ENCODE measurements at places on chromosomes 7 and 10.

DNA sequence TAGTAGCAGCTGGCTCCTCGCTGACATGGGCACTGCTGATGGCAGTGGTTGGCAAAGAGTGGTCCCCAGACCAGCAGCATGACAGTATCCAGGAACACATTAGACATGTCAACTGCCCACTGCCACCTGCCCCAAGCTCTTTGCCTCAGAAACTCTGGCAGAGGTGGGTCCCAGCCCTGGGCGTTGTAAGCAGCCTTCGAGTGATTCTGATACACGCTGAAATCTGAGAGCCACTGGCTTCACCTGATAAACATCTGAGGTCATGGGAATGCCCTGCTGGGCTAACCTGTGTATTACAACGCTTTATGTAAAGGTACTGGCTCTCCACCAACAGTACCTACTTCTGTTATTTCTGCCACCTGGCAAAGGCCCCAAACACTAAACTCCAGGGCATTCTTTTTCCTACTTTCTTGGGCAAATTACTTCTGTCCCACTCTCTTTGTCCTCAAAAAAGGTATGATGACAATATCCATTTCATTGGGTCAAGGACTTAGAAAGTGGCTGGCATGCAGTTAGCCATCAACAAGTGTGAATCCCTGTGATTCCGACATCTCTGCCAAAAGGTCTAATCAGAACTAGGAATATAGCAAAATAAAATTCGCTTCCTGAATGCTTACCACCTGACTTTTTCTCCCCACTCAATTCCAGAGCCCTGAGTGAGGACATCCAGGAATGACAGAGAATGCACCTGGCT is 9.2 kb downstream of the SGMS1 start:
- DNase-seq: no peak

DNA sequence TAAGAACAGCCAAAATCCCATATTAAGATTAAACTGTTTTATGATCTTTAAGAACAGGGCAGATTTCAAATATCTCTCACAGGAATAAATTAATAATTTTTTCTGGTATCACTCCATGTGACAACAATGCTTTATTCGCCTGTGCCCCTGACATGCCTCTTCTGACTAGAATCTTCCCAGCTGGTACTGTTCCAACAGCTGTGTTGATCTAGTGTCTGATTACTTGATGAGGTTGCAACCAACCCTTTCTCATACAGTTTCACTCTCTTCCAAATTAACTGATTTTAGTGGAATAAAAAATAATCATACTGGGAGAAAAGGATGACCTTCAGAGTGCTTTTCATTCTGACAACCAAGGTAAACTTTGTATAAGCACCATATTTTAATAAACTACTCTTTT is 151.9 kb downstream of the CHRM2 start:
- no peak for DNase-seq

DNA sequence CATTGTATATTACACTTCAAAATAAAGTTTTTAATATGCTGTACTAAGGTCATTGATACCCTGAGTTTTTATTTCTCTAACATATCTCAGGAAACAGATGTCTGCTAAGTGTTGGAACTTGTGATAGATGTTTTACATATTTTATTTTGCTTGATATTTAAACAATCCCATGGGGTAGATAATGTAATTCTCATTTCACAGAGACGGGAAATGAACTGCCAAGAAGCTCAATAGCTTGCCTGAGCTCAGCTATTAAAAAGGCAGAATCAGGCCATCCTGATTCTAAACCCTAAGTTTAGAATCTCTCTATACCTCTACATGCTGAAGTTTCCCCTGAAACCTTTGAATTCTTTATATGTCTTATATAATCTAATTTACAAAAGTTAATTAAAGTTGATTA is 126.3 kb downstream of the LRRC18 start:
- DNase-seq: no peak

DNA sequence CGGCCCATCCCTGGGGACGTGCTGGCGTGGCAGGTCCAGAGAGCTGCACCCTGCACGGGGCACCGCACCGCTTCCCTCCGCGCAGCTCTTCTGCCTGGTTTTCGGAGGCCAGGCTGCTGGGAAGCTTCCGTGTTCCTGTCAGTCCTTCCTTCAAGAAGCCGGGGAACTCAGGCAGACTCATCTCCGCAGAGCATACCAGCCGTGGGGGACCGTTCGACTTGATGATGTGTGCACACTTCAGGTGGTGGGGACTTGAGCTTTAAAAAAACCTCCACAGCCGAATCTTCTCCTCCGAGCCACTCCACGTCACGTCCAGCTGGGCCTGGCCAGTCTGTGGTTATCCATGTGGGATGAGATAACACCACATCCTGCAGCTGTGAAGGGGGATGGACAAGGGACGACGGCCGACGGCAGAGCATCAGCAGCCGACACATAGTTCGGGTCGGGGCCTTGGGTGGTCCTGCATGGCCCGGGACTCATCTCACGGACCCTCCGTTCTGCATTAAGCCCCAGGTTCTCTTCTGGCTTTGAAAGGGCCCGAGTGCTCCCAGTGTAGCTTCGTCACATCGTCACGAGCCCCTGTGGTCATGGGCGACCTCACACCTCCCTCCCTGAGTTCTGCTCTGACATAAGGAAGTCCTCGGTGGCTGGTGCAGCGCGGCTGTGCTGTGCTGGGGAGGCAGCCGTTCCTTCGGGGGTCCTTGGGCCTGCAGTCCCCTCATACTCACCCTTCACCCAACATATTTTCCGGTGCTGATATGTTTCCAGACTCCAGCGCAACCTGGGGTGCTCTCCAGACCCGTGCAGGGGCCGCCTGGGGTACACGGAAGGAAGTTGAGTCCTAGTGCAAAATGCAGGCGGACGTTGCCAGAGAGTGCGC is 4.5 kb upstream of the BHLHA15 start:
- no peak for DNase-seq

DNA sequence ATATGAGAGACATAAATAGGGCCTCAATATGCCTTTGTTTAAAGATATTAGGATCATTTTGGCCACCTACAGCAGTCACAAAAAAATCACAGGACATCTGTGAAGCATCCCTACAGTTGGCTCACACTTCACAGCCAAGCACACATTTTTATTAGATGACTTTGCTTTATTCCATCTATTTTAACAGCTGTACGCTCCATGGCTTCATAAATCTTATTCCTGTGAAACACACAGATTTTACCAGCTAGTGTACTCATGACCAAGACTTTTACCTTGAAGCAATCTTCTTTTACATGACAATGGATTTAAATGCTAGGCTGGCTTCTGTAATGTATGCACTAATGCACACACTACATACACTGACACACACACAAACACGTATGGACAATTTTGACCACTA is 254.8 kb upstream of the PITRM1 start:
- DNase-seq: no peak

- DNase-seq: no peak
Observed at GRCh38 chr7:134071355-134072331, 55.5 kb upstream of the LRGUK start.

- DNase-seq: peak; percentile 19
Observed at GRCh38 chr10:6643962-6644361, 63.9 kb upstream of the PRKCQ start.

DNA sequence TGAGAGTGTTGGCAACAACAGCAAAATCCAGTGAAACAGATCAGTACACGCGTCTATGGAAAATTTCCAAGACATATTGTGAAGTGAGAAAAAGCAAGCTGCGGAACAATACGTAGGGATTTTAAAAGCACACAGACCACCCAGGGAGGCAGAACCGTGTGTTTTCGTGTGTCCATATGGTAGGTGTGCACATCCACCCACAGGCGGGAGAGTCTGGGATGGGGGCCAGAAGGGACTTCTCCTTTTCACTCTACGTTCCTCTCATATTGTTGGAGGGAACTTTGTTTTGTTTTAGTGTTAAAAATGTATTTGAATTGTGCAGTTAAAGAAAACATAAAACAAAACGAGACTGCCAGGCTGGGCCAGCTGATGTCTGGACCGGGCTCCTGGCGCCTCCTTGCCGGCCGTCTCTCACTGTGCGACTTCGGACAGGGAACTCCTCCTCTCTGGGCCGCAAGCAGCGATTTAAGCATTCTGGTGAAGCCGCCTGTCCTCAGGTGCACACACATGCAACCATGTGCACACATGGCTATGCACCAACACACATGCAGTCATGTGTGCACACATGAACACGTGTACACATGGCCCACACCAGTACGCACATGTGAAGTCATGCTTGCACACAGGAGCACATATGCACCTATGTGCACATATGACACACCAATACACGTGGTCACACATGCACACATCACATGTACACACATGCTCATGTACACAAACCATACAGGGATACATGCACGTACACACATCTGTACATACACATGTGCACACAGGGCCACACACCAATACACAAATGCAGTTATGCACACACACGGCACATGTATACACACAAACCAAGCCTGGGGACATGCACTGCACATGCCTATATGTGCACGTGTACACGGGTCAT is 141.1 kb downstream of the ELFN1 start:
- DNase-seq: peak; percentile 13

GRCh38 chr7:138282997-138283396 is 177.1 kb upstream of the TRIM24 start:
- no peak for DNase-seq

GRCh38 chr7:157987906-157988305 is 599.7 kb downstream of the PTPRN2 start:
- DNase-seq: no peak

- DNase-seq: no peak
Observed at GRCh38 chr10:7159928-7160327, 250.9 kb downstream of the SFMBT2 start.

DNA sequence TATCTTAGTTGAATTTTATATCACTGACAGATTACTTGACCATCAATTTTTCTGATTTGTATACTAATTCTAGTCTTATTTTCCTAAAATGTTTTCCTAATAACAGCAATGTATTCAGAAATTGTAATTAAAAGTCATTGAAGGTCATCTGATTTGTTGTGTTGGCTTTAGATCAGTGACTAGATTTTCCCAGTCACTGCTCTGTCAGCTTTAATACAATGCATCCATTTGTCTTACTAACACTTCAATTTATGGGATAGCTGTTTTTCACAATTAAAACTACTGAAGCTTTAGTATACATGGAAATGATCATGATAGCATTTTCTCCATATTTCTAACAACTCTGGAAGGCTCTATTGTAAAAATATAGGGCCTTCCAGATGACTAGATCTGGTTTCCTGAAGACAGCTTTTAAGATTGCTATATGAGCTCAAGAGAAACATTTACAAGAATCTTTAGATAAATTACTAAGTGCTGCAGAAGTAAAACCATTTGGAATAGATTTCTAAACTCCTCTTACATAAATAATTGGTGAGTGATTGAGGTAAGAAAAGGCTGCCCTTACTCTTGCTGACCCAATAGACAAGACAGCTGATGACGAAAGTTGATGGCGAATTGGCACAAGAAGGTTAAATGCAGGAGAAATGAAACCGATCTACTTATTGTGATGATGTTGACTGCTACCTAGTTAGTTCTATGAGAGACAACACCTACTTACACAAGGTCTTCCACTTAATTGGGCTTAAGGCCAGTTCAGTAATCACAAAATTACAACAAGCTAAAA is 74.1 kb downstream of the LRRTM3 start:
- no peak for DNase-seq

- no peak for DNase-seq
Observed at GRCh38 chr10:113336549-113337130, 216.2 kb upstream of the HABP2 start.

- no peak for DNase-seq
Observed at GRCh38 chr7:133021196-133021595, 60.7 kb downstream of the CHCHD3 start.

DNA sequence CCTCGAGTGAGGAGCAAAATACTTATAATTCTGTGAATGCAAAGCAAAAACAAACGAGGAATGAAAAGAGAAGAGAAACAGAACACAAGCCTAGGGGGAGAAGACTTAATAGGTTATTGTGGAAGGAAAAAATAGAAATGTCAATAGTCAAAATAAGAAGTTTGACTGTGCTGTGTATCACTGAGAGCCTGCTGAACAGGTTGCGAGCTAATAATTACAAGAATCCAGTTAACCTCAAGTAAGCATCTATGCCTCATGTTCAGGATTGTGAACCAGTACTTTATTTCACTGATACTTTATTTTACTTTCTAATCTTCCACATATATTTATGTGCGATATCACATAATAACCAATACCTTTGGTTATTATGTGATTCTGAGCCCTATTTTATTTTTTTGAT is 316.7 kb downstream of the OTUD1 start:
- no peak for DNase-seq

DNA sequence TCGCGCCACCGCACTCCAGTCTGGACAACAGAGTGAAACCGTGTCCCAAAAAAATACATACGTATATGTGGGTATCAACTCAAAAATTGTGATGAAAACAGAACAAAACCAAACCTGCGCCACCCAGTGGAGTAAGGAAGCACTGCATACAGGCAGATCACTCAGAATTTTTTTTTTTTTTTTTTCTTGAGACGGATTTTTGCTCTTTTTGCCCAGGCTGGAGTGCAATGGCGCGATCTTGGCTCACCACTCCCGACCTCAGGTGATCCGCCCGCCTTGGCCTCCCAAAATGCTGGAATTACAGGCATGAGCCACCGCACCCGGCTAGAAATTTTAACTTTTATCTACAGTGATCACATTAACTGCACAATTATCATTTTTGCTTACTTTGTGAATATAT is 9.1 kb upstream of the TMEM236 start:
- DNase-seq: peak; percentile 19

DNA sequence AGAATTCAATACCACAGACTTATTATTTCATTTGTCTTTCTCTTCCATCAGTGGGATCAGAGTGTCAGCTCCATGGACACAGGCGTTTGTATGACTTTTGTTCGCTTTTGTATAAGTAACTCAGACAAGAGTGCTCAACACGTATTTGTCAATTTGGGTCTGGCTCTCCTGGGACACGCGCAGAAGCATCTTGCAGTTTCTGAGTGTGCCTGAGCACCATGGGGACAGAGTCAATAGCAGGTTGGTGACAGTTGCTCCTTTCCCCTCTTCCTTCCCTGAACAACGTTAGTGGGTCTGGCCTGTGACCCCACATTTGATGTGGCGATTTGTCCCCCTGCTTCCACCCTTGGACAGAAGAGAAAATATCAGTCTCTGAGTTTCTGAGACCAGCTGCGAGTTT is 120.4 kb upstream of the SDK1 start:
- DNase-seq: no peak

- DNase-seq: peak; percentile 6
Observed at GRCh38 chr10:103803941-103804340, 51.4 kb downstream of the SH3PXD2A start.

DNA sequence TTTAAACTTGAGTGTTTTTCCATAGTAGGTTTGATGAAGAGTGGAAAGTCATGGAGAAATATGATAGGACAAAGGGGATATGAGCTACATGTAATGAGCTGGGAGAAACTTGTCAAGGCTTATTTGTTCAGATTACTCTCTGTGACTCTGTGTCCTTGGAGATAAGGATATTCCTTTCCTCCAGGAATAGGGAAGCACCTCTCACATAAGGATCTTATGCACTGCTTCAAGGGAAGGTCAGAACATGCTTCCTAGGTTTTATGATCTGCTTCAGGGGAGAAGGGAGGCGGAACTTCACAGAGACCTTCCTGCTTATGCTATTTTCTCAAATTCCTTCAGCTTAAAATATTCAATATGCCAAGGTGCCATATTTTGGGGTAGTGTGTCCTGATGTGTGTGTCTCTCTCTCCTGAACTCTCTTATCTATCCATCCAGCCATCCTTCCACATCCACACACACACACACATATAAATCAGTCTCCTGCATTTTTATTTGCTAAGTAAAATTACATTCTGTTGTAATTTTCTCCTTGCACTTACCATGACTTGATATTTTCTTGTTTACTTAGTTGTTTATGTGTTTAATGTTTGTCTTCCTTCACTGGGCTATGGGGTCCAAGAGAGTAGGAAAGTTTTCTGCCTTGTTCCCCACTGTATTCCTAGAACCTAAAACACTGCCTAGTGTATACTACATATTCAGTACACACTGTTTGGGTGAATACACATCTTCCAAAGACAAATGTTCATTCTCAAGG is 26.4 kb downstream of the ARL4A start:
- no peak for DNase-seq

Measured in bone marrow (tissue), 2 donors.